Activated T-cell treated with anti-CD3 and anti-CD28 coated beads for 24 hours (primary cell): ENCODE measurements at places on chromosomes 3 and 15.

- DNase-seq: no peak
Measured at GRCh38 chr15:71943806-71944205, 133.5 kb downstream of the NR2E3 start.

DNA sequence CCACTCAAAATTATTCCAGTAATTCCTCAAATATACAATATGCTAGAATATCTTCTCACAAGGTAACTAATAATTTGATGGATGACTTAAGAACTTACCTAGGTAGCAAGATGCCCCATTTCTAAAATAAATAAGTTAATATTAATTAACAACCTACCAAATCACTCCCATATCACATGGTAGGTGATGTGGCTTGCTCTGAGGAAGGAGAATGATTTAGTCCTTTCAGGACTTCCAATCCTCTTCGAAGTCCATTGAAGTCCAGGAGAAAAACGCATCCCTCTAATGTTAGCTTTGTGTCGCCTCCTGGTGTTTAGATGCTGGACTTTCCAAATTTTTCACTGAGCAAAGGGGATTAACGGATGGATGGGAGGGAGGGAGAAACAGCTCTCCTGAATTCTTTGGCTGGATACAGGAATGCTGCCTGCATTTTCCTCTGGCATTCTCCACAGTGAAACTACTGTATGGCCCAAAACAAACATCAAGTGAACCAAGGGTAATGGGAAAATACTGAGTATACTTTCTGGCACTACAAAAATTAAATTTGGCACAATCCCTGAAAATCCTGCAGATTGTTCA is 58.6 kb downstream of the PRICKLE2 start:
- no peak for DNase-seq

DNA sequence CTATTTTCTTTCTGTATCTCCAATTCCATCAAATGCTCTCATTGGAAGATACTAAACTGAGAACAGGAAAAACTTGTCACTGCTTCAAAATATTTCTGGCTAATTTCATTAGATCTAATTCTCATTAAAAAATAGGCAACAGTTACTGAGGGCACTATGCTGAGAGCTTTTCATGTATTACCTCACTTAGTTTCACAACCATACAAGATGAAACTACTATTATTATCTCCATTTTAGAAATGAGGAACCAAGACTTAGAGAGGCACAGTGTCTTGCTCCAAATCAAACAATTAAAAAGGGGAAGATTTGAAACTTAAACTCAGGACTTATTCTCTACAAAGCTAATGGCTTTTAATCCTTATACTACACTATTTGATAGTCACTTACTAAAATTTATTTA is 7.2 kb upstream of the OTOL1 start:
- DNase-seq: no peak

GRCh38 chr15:99104788-99105513 is at the start of gene SYNM:
Gene SYNM (plus strand): TSS chr15:99105080. CDS start chr15:99105200, 120 bp downstream.
- no peak for DNase-seq

GRCh38 chr15:89167267-89168176 is 53.9 kb downstream of the RLBP1 start:
- peak; percentile 64 for DNase-seq

- no peak for DNase-seq
Measured at GRCh38 chr3:180640987-180641386, 38.3 kb downstream of the CCDC39 start.

DNA sequence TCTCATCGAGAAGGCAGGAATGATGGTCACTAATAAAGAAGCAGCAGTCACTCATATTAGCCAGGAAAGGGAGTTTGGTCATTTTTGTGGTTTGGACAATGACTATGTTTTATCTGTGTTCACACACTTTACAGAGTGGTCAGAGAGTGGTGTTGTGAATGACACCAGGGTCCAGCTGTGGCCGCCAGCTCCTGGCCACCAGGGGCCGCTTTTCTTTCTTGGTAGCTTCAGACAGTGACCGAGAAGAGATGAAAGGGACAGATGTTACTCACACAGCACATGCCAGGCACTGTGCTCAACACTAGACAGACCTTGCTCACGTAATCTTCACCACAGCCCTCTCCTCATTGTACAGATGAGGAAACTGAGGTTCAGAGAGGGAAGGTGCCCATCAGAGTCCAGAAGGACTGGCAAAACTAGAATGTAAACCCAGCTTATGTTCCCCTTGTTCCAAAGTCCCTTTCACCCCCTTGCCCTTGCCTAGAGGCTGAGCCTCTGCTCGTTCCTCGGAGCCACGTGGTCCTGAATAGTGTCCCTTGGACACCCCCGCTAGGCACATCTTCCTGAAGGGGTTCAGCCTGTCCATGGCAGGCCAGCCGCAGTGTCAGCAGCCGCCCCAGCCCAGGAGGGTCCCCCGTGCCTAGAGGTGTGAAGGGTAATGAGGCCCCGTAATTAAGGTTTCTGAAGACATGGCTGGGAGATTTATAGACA is 55.6 kb downstream of the CYP11A1 start:
- no peak for DNase-seq

- no peak for DNase-seq
Measured at GRCh38 chr3:126667631-126668449, 12.9 kb upstream of the TXNRD3 start.

DNA sequence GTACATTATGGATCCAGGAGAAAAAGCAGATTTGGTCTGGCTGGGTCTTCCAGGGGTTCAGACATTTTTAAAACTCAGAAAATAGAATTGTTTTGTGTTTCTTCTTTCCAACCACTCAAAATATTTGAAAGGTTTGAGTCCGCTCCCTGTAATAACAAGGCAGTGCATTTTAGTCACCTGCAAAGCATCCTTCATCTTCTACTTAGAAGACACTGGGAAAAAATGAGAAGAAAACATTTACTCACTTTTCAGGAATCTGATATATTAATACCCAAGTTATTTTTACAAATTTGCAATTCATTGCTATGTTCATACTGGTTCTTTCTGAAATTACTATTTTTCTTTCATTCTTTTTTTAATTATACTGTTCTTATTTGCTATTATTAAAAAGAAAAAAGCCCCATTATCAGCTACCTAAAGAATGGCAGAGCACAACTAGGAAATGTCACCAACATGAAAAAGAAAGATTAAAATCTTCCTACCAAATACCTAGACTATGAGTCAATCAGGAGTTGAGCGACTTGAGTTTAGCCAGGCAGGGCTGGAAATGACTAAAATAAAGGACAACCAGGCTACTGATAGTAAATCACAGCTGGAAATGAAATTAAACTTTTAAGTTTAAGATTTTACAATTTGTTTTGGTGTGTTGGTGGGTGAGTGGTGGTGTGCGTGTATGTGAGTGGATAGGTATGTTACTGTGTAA is 280.3 kb upstream of the THBS1 start:
- no peak for DNase-seq

GRCh38 chr15:69656271-69657030 is 203.8 kb downstream of the RPLP1 start:
- DNase-seq: no peak

- no peak for DNase-seq
Measured at GRCh38 chr3:138049157-138049919, 39.4 kb downstream of the CLDN18 start.

GRCh38 chr3:156400062-156400461 is 154.9 kb downstream of the SSR3 start:
- no peak for DNase-seq

DNA sequence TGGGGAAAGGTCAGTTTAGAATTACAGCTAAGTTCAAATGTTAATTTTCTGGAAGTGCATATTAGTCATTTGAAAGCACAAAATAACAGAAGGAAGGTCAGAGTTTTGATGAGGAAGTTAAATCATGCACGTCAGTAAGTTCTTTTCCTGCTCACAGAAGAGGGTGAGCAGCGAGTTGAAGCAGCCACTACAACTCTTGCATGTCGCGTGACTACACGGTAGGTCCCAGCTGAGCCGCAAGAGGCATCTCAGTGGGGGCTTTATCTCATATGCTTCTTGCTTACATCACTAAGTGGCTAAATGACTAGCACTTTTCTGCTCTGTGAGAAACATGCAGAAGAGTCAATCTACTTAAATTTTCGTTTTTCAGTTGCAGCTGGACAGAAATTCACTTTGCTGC is 21.3 kb upstream of the SEC62 start:
- peak; percentile 33 for DNase-seq

GRCh38 chr3:187971629-187972028 is 182.3 kb upstream of the LPP start:
- no peak for DNase-seq

GRCh38 chr3:23971684-23972083 is 26.6 kb downstream of the NR1D2 start:
- DNase-seq: no peak
